ENCODE measurements at places on chromosomes 13 and 19.

DNA sequence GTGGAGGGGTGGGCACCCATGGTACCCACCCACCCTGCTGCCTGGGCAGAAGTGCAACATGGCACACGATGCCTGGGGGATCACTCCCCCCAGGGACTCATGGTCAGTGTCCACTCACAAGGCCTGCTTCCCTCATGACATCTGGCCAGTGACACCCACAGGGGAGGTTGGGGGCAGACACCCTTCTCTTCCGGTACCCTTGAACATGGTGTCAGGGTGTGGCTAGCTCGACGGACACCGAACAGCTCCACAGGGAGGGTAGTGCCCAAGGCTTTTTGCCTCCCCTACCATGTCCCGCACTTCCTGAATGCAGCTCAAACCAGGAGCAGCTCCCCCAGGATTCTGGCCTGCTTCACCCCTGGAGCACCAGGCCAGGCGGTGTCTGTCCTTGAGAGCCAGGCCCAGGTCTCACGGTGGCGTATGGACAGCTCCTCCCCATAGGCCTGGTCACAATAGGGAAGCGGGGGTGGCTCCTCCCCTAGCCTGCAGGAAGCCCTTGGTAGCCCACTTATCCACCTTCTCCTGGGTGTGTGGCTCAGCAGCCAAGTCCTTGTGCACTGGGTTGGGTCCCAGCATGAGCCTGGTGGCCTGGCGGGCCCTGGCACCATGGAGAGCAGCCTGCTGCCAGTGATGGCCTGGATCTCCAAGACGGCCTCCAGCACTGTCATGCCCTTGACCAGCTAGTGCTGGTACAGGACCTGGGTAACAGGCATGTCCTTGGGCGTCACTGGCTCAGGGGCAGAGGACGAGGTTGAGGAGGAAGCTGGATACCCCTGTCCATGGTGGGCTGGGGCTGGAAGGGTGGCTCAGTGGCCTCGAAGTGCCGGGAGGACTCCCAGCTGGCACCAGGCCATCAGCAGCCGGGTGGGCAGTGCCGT is 7.8 kb downstream of the ACP4 start:
- DNase-seq = no peak

- peak; percentile 83 for DNase-seq
These were observed 928 bp upstream of the PNPLA6 start for GRCh38 chr19:7534531-7535046.

DNA sequence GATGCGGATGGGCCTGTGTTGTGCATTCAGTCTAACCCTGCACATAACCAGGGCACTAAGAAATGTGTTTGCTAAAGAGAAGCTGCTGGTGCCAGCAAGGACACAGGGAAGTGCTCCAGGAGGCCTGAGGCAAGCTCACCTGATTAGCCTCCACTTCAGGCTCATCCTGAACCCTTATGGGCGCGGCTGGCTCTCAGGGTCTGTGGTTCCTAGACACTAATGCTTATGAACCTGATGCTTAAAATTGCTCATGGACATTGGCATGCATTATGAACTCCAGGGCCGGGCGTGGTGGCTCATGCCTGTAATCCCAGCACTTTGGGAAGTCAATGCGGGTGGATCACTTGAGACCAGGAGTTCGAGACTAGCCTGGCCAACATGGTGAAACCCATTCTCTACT is 34.3 kb downstream of the SERP2 start:
- DNase-seq = no peak

- no peak for DNase-seq
These were observed 58.3 kb downstream of the RGCC start for GRCh38 chr13:41515491-41516139.

GRCh38 chr19:28494461-28494860 is 718.5 kb downstream of the UQCRFS1 start:
- DNase-seq = no peak

DNA sequence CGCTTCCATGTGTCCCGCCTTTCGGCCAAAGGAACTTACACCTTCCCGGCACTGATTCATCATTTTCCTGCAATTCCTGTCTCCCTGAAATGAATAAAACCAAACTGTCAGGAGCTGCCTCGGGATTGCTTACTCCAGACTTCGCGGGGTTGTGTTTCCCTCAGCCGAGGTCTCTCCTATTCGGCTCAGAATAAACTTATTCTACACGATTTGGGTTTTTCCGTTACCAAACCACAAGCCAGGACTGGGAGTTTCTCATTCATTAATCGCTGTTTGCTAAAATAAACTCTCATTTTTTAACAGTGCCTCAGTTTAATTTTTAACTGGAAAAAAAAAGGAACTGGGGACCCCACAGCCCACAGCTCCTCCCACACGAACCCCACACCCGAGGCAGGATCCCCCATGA is 667 bp downstream of the ZNF878 start:
- no peak for DNase-seq

DNA sequence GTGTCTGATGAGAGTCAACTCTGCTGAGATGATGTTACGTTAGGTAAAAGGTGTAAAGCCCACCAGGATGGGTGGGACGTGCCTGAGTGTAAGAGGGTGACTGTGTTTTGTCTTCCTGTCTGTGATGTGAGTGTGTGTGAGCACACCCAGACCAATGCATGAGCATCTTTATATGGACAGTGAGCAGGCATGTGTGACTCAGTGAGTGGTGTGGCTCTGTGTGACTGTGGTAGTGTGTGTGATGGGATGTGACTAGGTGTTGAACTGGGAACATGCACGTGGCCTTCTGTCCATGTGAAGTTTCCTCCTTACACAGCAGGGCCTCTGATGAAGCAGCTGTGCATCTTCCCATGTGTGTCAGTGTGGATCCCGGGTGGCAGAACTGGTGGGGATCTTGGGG is 17.8 kb upstream of the LGALS16 start:
- no peak for DNase-seq

Data from right cardiac atrium (tissue), 5 donors.